ENCODE measurements at places on chromosomes 7 and 10.

DNA sequence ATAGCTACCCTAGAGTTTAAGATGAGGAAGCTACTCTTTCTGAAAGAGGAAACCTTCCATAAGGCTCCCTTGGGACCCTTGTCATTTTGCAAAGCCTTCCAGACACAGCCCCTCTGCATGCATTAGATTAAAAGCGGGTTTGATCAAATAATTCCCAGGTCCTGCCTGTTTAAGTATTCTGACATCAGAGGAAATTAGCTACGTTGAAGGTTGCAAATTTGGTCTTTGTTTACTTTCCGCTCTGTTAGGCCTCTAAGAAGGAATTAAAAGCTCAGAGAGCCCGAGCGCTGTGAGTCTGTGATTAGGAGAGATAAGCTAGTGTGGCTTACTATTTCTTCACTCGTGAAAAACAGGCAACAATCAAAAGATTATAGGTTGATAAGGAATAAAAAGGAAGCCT lies 1.4 kb upstream of the THSD7A start:
- no peak for DNase-seq

DNA sequence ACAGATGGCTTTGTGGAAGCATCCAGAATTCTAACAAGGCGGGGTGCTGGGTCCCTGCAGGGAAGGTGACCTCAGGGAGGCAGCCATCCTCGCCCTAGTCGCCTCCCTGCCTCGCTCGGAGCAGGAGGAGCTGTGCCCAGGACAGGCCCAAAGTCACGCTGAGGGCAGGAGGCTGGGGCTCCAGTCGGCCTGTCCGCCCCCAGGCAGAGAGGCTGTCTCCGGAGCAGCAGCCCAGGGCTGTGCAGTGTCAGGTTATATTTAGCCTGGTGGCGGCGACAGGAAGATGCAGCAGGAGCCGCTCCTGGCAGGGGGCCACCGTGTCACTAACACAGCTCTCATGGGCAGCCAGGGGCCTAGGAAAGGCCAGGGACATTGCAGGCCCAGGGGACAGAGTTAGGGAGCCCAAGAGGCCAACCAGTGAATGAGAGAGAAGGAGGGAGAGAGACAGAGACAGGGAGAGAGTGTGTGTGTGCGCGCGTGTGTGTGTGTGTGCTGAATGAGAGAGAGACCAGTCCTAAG lies 13.5 kb downstream of the KCNH2 start:
- no peak for DNase-seq

DNA sequence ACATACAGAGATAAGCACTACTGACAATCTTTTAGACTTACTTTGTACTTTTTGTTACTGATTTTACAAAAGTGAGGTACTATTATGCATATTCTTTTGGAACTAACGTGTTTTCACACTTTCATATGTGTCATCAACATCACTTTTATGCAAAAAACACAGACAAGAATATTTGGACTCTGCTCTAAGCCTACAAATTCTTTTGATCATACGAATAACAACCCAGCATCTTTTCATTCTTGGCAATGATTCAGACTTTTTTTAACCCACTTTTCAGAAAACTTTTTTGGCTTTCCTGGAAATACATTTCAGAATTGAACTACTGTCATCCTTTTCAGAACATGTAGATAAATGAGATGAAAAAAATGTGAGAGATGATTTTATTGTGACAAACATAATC lies 30.2 kb downstream of the USP6NL start:
- DNase-seq, result no peak

GRCh38 chr10:59859570-59859969 lies 46.8 kb downstream of the CCDC6 start:
- no peak for DNase-seq

- DNase-seq, result no peak
These were observed 203.7 kb downstream of the GRID1 start for GRCh38 chr10:86162696-86163400.

GRCh38 chr7:90347759-90348158 lies 1.2 kb downstream of the GTPBP10 start:
- no peak for DNase-seq

GRCh38 chr10:78750418-78750817 lies 318.3 kb upstream of the ZMIZ1 start:
- DNase-seq, result no peak

GRCh38 chr10:24041034-24041433 lies 167.9 kb upstream of the KIAA1217 start:
- no peak for DNase-seq

- no peak for DNase-seq
These were observed 8.3 kb downstream of the EBF3 start for GRCh38 chr10:129955601-129956285.

GRCh38 chr7:46133072-46133471 lies 212.0 kb upstream of the IGFBP3 start:
- DNase-seq, result no peak

GRCh38 chr7:139725858-139726484 lies 51.8 kb downstream of the HIPK2 start:
- no peak for DNase-seq

GRCh38 chr7:17486835-17487234 lies 188.4 kb downstream of the AHR start:
- DNase-seq, result no peak

DNA sequence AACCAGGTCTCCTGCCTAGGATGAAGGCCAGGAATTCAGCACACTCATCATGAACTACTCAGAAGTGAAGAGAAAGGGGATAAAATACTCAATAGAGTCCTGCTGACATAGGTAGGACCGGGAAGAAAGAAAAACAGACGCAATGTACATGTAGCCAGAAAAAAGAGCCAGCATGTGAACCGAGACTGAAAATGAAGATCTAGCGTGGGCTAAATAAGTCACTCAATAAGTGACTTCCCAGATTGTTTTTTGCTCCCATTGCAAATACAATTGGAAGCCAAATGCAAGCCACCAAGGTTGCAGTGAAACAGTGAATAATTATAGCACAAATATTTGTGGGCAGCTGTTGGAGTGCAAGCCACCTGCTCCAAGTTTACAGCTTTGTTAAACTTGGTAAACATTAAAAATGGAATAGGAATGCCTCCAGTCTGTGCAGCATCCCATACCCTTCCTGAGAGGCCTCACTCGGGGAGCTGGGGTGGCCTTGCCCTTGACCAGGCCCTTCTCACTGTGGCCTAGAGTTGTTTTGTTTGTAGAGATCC lies 34.7 kb upstream of the HPS1 start:
- DNase-seq, result no peak

GRCh38 chr10:73888514-73888913 lies 14.2 kb upstream of the CAMK2G start:
- no peak for DNase-seq

DNA sequence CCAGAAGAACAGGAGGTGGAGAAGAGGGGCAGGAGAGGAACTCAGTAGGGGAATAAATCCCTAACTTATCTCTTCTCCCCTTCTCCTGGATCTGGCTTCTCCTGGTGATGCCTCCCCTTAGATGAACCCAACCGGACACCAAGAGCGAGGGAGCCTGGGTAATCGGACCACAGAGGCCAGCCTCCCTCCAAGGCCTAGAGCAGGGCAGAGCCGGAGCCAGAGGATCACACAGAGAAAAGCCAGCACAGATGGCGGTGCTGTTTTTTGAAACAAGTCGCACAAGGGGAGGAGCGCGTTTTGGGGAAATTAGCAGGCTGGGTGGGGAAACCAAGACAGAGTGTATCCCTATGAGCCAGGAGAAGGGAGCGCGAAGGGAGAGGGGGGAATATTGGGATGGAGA lies 4.9 kb upstream of the SRRM3 start:
- DNase-seq, result no peak

GRCh38 chr7:158362912-158363905 lies 224.4 kb downstream of the PTPRN2 start:
- DNase-seq, result no peak

- DNase-seq, result no peak
These were observed 50.8 kb downstream of the VOPP1 start for GRCh38 chr7:55521512-55521911.

DNA sequence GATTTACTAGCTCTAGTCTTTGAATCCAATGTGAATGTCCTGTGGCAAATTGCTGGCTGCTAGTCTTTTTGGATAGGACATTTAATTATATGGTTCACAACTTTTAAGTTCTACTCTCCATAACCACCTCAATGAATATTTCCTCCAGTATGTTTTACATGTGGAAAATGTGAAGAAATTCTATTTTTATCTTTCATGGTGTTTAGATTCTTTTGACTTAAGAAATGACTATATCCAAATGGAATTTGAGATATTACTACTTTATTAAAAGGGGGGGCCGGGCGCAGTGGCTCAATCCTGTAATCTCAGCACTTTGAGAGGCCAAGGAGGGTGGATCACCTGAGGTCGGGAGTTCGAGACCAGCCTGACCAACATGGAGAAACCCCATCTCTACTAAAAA lies 202.0 kb downstream of the ARL4A start:
- no peak for DNase-seq

DNA sequence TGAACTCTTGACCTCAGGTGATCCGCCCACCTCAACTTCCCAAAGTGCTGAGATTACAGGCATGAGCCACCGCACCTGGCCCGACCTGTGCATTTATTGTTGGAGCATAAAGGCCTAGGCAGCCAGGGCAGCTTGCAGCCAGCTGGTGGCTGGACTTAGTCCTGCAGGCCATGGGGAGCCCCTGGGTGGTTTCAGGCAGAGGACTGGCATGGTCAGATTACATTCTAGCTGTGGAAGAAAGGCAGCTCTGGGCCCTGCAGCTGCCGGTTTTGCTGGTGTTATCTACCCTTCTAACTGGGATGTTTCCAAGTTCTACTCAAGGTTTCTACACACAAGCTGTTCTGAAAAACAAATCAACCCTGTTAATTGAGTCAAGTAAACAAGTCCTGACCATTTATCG lies 22.7 kb upstream of the MKRN1 start:
- no peak for DNase-seq

DNA sequence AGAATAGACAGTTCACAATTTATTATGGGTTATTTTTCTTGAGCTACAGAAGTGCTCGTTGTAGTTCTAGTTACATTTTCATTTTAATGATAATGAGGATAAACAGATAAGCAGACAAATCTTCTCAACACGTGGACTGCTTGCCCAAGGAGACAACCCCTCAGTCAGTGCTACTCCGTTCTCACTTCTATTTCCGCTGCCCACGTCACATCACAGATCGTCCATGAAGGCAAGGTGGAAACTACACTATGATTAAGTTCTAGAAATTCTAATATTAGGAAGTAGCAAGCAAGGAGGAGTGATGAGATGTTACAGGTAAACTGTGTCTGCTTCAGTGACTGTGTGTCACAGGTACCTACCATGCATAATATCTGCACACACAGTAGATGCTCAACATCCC lies 210.5 kb downstream of the CHCHD3 start:
- no peak for DNase-seq

GRCh38 chr7:94368371-94368791 lies 26.3 kb upstream of the COL1A2 start:
- no peak for DNase-seq

GRCh38 chr7:46725136-46725535 lies 804.1 kb upstream of the IGFBP3 start:
- DNase-seq, result no peak

- DNase-seq, result no peak
These were observed 139.5 kb downstream of the BMPER start for GRCh38 chr7:34044734-34045353.

All from CD4-positive, alpha-beta T cell treated with Interleukin-6 at 100 ng/mL for 8 hours (primary cell).